Activated naive CD8-positive, alpha-beta T cell treated with anti-CD3 and anti-CD28 coated beads, Interleukin-2, amount 10 ng/mL, durations not matched to agents 7 days and 5 days (primary cell): ENCODE measurements at places on chromosomes 12 and 14.

GRCh38 chr12:63927511-63927910, 83.0 kb downstream of the SRGAP1 start:
- no peak for DNase-seq

DNA sequence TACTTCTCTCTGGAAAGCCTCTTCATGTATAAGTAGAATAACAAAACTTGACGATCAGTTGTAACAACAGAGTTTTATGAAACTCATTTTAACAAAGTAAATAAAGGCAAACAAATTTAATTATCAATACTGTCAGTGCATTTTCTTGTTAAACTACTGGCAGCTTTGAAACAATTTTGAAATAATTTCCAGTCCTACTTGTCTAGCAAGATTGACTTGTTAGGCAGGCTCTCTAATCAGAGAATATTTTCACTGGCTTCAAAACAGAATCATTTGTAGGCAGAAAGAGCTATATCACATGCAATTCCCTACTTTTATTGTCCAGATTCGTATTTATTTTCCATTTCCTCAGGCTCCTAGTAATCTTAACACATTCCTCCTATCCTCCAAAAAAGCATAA, 45.9 kb upstream of the SLC6A13 start:
- no peak for DNase-seq

DNA sequence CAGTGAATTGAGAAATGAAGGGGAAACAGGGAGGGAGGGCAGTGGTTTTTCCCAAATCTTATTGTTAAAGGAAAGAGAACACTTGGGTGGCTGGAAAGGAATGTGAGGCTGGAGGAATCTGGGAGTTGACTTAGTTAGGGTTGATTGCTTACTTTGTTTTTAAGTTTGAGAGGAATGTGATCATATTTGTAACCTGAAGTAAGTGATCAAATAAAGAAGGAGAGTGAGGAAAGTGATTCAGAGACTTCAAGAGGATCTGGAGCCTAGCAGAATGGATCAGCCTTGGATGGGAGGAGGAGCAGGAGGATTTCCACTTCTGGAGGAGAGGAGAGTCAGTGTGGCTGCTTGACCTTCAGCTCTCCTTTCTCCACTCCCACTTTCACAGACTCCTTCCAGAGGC, 6.0 kb upstream of the LRP6 start:
- DNase-seq = no peak

- no peak for DNase-seq
Observed at GRCh38 chr12:131142891-131143657, 189.4 kb downstream of the ADGRD1 start.

DNA sequence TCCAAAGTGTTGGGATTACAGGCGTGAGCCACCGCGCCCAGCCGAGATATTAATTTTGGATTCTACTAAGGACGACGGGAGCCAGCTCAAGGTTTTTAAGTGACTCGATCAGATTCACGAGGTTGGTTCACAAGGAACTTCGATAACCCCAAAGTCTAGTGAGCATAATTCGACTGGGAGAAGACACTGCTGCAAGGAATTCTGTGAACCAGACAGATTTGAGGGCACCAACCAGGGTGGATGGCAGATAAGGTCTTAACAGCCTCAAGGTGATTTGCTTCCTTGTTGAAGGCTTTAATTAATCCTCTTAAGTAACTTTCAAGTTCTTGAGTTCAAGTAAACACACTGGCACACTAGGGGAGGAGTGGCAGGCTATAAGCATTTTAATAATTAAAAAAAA, 1.1 kb upstream of the KLHDC2 start:
- no peak for DNase-seq

DNA sequence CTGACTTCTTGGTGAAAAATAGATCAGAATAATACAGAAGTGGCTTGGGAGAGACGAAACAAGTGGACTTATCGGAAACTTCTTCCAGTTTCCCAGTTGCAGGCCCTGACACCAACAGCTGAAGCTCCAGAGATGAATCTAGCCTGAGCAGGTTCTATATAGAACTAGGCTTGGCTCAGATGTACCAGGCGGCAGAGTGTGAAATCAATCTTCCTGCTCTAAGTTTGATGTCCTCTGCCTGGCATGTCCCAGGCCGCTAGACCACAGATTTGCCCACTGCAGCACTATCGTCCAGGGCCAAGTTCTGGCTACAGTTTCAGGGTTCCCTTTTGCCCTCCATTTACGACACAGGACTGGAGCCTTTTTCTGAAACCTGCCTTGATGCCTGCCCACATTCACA, 91.3 kb upstream of the PLEKHA5 start:
- DNase-seq = no peak

GRCh38 chr12:75977952-75978671, 53.5 kb downstream of the PHLDA1 start:
- DNase-seq = peak; percentile 50

GRCh38 chr12:98868076-98868475, 223.0 kb downstream of the APAF1 start:
- DNase-seq = no peak

DNA sequence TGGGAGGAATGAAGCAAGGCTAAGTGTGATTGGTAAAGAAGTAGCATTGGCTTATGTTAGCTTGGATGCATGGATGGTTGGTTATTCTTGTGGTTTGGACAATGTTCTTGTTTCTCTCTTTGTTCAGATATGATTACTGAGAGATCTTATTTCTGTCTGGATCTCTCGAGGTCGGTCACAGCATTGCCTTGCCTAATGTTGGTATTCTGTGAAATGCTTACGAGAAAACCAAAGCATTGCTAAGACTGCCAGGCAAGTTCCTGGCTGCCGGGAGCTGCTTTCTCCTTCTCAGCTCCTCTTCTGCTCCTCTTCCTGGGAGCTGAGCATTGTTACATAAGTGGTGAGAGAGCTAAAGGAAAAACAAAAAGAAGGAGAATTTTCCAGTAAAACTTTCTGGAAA, 7.4 kb upstream of the RND1 start:
- no peak for DNase-seq

GRCh38 chr12:87266305-87266704, 762.9 kb downstream of the C12orf50 start:
- DNase-seq = no peak

- no peak for DNase-seq
Observed at GRCh38 chr12:28777603-28778365, 371.3 kb upstream of the FAR2 start.

- DNase-seq = no peak
Observed at GRCh38 chr12:89529738-89530137, 3.9 kb upstream of the POC1B start.

- DNase-seq = no peak
Observed at GRCh38 chr12:6996040-6996441, 22.2 kb downstream of the LPCAT3 start.

GRCh38 chr12:72236071-72236705, 36.0 kb upstream of the TRHDE start:
- no peak for DNase-seq

DNA sequence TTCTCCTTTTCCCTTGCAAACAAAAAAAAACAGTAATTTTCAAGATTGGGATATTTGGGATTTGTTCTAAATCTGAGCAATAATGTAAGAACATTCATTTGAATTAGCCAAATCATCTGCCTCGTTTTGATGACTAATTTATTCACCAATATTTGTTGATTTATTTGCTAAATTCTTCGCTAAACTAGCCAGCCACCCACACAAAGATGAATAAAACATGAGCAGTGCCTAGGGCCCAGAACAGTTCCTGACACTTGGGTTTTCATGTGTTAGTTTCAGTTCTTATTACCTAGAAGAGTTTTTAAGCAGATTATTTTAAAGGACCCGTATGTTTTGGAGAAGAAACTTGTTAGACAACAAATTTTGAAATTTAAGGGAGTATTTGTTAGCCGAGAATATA, 1.4 kb downstream of the ETNK1 start:
- no peak for DNase-seq

- DNase-seq = no peak
Observed at GRCh38 chr12:116210762-116211161, 66.7 kb downstream of the MED13L start.

GRCh38 chr12:124588751-124589267, 21.4 kb upstream of the NCOR2 start:
- no peak for DNase-seq

GRCh38 chr12:4388662-4389061, 9.2 kb upstream of the FGF23 start:
- no peak for DNase-seq

GRCh38 chr12:101761781-101762180, 22.5 kb upstream of the SYCP3 start:
- no peak for DNase-seq

DNA sequence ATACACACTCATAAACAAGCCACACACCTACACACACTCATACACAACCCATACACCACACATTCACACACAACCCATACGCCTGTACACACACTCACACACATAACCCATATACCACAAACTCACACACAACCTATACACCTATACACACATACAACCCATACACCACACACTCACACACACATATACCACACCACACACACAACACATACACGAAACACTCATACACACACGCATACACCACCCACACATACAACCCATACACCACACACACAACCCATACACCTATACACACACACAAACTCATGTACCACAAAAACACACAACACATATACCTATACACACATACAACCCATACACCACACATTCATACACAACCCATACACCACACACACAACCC, 164.3 kb downstream of the TMEM121 start:
- DNase-seq = peak; percentile 4

DNA sequence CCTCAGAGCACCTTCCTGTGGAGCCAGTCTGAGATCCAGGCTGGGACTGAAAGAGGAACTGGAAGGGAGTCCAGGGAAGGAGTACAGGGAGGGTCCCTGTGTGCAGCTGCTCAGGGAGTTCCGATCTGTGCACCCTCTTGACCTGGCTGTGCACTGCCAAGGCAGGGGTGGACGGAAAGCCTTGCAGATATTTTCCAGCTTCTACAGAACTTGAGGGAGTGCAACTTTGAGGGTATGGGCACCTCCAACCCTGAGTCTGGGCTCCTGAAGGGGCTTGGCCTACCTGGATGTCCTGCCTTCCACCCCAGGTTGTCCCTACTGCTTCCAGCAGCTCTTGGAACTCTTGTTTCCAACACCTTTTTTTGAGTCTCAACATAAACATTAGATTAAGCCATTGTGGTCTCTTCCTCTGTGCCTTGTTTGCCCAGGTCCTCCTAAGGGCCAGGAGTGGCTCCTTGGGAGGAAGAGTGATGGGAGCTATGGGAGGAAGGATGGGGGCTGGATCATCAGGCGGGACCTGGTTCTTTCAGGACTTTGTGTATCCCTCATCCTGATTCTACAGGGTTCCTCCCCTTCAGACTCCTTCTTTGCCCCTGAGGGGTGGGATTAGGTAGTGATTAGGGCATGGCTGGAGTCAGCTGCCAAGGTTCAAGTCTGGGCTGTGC, 3.5 kb downstream of the KRT7 start:
- peak; percentile 22 for DNase-seq

DNA sequence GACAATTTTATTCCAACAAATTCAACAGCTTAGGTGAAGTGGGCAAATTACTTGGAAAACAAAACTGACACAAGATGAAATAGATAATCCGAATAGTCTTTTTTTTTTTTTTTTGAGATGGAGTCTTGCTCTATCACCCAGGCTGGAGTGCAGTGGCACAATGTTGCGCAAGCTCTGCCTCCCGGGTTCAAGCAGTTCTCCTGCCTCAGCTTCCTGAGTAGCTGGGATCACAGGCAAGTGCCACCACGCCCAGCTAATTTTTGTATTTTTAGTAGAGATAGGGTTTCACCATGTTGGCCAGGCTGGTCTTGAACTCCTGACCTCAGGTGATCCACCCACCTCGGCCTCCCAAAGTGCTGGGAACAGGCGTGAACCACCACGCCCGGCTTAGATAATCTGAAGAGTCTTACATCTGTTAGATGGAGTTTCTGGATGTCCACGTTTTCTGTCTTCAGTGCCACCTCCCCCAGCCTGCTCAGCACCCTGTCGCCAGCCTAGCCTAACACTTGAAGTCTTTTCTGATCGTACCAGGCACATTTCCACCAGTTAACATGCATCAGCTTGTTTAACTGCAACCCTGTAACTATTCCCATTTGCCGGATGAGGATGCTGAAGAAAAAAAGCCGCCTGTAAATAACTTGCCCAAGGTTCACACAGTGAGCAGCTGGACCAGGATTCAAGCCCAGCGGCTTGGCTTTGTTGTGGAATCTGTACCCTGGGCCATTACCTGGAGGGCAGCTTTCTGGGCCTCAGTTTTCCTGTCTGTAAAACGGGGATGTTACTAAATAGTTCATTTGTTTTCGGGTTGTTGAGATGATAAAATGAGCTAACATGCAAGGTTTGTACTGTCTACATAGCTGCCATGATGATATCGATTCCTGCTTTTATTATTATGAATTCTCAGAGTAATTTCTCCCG, 26.4 kb downstream of the FBRSL1 start:
- no peak for DNase-seq

GRCh38 chr14:73788701-73789551, 62.7 kb upstream of the PTGR2 start:
- no peak for DNase-seq

DNA sequence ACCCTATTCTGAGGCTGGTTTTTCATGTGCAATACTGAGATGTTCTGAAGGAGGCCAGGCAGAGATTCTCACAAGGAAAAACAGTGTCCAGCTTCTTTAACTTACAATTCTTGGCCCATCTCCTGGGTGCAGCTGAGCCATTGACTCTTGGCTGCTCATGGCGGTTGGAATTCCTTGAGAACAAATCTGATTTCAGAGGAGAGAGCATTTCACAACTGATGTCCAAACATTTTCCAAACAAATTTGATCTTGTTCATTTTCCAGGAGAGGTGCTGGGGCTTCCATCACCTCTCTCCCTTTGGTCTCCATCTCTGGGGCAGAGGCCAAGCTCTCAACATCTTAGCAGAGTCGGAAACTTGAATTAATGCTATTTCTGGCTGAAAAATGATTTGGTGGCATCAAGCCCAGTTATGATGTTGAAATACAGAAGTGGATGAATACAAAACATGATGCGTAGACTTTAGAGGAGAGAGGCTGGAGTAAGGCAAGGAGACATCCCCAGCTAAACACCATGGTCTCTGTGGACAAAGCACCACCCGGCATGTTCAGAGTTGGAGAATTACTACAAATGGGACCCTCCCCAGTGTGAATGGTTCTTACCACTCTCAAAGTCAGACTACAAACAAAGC, 593.0 kb downstream of the VRK1 start:
- no peak for DNase-seq

DNA sequence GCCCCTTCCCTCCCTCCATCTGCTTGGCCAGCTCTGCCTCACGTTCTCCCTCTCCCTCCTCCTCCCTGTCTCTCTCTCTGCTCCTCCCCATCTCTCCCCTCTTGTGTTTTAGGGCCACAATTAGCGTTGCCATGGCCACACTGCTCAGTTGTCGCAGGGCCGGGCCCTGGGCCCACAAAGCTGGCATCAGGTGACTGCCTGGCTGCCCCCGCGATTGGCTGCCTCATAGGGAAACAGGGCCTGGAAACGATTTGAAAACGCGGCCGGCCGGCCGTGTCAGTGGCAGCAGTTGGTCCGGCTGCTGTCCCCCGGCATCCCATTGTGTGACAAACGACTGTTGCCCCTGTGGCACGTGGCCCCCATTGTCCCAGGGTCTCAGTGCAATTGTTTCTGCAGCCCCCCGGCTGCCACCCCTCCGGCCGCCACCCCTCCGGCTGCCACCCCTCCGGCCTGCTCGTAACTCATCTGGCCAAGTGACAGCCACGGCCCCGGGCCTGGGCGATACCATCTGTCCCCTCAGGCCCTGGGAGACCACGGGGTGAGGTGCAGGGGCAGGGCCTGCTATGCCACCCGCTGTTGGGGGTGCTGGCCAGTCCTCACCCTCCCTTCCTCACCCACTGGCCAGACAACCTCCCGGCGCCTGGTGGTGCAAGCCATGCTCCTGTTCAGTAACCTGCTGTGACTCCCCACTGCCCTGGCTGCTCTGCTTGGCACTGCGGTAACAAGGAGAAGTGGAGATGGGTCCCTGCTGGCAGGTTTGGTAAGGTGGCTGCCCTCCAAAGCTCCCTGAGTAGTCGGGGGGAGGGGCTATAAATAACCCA, 17.4 kb downstream of the FOXN4 start:
- no peak for DNase-seq

GRCh38 chr12:57008178-57008577, 1.8 kb upstream of the ZBTB39 start:
- no peak for DNase-seq
